MM.1S (cell line): ENCODE measurements at places on chromosomes 7 and 10.

- DNase-seq = no peak
Observed at GRCh38 chr7:132182992-132183391, 393.3 kb downstream of the PLXNA4 start.

GRCh38 chr10:86162036-86162435, 204.6 kb downstream of the GRID1 start:
- no peak for DNase-seq

DNA sequence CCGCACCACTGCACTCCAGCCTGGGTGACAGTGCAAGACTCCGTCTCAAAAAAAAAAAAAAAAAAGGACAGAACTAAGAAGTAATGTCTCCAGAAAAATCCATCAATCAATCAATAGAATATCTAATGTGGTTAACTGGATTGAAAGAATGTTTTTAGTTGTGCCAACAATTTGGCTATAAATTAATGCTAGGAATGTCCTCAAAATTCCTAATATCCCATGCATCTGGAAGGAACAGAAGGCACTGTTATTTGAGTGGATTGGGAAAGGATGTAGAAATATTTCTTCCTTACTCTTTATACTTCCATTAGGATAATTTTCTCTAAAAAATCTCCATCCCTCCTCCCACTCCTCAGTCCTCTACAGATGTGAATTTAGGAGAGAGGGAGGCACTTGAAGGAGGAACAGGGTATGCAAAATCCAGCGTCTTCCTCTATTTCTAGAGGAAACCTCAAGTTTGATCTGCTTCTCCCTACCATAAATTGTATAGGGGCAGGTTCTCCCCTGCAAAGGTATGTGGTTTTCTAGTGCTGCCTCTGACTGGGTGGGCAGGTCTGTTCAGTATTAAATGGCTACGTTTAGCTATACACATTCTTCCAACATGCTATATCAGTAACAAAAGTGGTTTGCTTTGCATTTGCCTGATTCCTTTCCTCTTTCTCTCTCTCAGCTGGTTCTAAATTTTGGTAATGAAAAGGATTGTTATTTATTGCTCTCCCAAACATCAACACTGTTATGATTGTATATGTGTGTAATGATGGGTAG, 54.1 kb downstream of the RNLS start:
- DNase-seq = no peak

GRCh38 chr7:108234281-108234680, 104.1 kb upstream of the LAMB4 start:
- no peak for DNase-seq

DNA sequence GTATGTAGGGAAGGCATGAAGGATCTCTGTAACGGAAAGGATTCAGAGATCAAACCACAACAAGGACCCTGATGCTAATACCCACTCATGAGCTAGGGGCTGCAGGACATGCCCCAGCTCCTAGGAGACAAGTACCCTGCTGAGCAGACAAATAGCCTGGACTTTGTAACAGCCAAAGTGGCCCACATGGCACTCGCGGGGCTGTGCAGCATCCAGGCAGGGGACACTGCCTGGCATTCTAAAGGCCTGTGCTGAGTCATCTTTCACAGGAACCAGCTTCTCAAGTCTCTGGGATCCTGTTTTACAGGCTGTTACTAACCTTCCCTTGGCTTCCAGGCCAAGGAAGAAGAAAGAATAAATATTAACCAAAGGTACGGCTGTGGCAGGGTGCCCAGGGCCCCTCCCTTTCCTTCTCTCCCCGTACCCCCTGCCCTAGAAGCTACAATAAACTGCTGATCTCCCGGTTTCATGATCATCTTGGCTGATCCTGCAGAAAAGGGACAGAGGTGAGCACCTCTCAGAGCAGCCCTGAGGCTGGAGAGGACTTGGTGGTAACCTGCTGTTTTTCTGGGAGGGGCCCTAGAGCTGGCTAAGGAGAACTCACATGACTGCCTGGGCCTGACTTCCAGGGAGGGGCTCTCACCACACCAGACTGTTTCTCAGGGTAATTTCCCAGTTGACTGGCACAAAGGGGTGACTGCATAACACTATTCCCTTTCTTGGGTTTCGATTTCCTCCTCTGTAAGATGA, 4.2 kb upstream of the RPEL1 start:
- no peak for DNase-seq

DNA sequence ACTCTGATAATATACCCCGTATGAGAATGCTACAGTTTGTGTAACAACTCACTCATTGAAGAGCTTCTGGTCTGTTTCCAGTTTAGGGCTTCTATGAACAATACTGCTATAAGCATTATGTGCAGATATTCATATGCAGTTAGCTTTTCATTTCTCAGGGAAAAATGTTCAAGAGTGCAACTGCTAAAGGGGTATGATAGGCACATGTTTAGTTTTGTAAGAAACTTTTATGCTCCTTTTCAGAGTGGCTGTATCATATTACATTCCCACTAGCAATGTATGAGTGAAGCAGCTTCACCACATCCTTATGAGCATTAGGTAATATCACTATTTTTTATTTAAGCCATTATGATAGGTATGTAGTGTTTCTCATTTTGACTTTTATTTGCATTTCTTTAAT, 182.6 kb upstream of the CXCL12 start:
- no peak for DNase-seq

- DNase-seq = no peak
Observed at GRCh38 chr10:78775891-78776290, 292.9 kb upstream of the ZMIZ1 start.

DNA sequence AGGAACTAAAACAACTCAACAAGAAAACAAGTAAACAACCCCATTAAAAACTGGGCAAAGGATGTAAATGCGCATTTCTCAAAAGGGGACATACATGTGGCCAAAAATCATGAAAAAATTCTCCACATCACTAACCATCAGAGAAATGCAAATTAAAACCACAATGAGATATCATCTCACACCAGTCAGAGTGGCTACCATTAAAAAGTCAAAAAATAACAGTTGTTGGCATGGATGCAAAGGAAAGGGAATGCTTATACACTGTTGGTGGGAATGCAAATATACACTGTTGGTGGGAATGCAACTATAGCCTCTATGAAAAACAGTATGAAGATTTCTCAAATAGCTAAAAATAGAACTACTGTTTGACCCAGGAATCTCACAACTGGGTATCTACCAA, 60.0 kb upstream of the LANCL2 start:
- no peak for DNase-seq
